ENCODE measurements at places on chromosomes 16 and 17.

GRCh38 chr16:75216576-75216975 lies 2.2 kb upstream of the CTRB1 start:
- DNase-seq, result no peak

- DNase-seq, result no peak
These were observed 302.7 kb upstream of the PMFBP1 start for GRCh38 chr16:72474501-72475123.

DNA sequence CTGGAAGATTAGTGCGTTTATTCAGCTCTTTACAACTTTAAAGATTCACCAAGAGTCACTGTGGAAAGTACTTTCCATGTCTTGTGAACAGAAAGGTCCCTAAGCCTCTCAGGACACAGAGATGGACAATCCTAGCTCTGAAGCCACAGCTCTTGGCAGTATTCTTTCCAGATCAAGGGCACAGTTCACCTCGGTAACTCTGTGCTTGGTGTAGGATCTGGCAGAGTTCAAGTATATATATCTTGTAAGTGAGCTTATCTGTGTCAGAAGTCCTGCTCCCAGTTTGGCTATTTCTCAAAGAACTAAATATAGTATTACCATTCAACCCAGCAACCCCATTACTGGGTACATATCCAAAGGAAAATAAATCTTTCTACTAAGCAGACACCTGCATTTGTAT lies 183.7 kb downstream of the CBLN1 start:
- no peak for DNase-seq

DNA sequence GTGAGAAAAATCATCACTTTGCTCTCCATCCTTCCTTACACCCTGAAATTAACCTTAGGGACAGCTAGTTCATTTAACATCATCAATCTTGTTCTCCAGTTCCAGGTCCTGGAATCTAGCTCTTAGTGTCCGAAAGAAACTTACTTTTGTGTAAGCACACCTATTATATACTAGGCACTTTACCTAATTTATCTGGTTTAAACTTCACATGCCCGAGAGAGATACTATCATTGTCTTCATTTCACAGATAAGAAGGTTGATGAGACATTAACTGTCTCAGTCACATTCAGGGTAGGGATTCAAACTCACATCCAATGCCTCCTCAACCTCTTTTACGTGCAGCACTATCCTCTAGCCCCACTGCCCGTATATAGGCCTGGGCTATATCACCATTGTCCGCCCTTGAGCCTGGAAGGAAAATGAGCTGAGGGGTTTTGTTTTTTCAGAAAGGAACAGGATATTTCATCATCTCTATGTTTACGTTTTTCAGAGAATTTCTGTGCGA lies 501 bp upstream of the AP2B1 start:
- no peak for DNase-seq

- no peak for DNase-seq
These were observed 85.4 kb downstream of the N4BP1 start for GRCh38 chr16:48524348-48525200.

GRCh38 chr16:81745704-81746558 lies 33.2 kb upstream of the PLCG2 start:
- DNase-seq, result no peak
